Dermis blood vessel endothelial cell (primary cell): ENCODE measurements at places on chromosomes 16 and 17. TPM values are rescaled to one million over a fixed set of nuclear protein-coding genes. Genes with fewer than 3 reads are reported as not detected.

TSPOAP1 gene
- total RNA-seq = under 0.01 and 0.14 TPM in 2 replicates

OSGIN1 gene
- total RNA-seq = 0.68 and 1.4 TPM in 2 replicates

SPDYE4 gene
- not detected in 2 replicates for total RNA-seq

CIBAR2 gene
- not detected in 2 replicates for total RNA-seq

DNA sequence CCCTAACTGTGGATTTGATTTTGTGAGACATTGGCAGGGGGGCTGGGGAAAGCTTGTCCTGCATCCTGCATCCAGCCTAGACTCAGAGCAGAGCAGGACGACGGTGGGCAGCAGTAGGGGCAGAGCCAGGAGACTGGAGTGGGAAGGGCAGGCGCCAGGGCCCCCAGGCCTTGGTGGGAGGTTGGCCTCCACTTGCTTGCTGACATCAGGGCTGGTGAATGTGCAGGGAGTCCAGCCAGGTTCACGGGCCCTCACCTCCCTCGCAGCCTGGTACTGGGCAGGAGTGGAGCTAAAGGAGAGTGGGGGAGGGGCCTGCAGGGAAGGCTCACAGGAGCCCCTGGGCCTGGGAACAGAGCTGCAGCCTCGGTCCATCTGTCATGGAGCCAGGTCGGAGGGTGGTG is 2.2 kb upstream of the SMTNL2 start:
- DNase-seq = no peak

GRCh38 chr17:28982131-28982793 is 23.6 kb downstream of the SEZ6 start:
- peak; percentile 95 for DNase-seq

DNA sequence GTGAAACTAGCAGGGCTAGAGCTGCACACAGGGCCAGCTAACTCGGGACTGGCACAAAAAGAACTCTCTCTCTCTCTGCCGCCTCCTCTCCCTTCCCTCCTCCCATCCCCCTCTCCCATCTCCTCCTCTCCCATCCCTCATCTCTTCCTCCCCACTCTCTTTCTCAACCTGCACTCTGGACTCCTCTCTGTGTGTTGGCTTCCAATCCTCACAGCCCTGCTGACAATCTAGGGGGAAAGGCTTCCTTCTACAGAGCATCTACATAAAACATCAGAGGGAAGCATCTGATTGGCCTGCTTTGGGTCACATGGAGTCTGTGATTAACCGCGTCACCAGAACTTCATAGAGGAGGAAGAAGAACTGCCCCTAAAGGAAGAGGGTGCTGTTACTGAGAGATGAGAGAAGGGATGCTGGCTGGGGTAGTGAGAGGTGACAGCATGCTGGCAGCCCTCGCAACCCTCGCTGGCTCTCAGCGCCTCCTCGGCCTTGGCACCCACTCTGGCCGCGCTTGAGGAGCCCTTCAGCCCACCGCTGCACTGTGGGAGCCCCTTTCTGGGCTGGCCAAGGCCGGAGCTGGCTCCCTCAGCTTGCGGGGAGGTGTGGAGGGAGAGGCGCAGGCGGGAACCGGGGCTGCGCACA is 12.8 kb upstream of the ZFP90 start:
- DNase-seq = no peak

- no peak for DNase-seq
Observed at GRCh38 chr16:17273142-17273561, 197.6 kb downstream of the XYLT1 start.

GRCh38 chr16:57146735-57147134 is 39.1 kb downstream of the PSME3IP1 start:
- DNase-seq = peak; percentile 45

GRCh38 chr17:7367083-7367482 is 12.1 kb downstream of the TMEM95 start:
- DNase-seq = no peak

- no peak for DNase-seq
Observed at GRCh38 chr16:75064403-75065148, 52.0 kb downstream of the LDHD start.

- peak; percentile 99 for DNase-seq
Observed at GRCh38 chr16:80938004-80938878, 68.4 kb downstream of the CMC2 start.

DNA sequence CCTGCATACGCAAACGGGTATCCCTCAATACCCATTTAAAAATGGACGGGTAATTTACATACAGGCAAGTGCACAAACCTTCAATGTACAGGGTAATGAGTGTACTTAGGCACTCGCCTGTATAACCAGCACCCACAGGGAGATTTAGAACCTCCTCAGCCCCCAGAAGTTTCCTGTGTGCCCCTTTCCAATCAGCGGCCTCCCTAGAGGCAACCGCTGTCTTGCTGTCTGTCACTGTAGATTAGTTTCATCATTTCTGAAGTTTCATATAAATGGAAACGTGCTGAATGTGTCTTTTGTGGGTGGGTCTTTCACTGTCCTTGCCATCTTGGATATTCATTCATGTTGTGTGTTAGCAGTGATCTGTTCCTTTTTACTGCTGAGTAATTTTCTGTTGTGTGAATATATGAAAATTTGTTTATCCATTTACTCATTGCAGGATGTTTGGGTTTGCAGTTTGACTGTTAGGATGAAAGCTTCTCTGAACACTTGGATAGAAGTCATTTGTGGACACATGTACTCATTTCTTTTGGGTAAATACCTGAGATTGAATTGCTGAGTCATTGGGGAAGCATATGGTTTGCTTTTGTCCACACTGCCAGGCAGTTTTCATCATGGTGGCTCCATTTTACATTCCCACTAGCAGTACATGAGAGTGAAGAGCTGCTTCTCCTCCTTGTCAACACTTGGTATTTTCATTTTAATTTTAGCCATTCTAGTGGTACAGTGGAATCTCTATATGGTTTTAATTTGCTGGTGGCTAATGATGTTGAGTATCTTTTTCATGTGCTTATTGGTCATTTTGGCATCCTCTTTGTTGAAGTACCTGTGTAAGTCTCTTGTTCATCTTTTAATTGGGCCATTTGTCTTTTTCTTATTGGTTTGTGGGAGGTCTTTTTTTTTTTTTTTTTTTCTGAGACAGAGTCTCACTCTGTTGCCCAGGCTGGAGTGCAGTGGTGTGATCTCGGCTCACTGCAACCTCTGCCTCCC is 2.1 kb upstream of the ADCY7 start:
- DNase-seq = no peak

DNA sequence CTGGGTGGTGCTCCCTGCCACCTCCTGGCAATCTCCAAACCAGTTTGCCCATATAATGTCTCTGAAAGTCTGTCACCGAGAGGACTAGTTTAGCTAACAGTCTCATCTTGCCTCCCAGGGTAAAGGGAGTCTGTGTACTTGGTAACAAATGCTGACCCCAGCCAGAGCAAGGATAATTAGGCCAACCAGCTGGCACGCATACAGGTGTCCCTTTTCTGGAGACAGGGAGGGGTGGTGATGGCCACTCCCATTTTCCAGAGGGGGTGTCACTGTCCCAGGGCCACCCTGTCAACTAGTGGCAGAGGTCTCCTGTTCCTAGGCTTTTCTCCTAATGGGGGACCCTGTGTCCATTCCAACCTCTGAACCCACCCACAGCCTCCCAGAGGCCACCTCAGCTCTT is 8.1 kb downstream of the FAM83G start:
- no peak for DNase-seq

DNA sequence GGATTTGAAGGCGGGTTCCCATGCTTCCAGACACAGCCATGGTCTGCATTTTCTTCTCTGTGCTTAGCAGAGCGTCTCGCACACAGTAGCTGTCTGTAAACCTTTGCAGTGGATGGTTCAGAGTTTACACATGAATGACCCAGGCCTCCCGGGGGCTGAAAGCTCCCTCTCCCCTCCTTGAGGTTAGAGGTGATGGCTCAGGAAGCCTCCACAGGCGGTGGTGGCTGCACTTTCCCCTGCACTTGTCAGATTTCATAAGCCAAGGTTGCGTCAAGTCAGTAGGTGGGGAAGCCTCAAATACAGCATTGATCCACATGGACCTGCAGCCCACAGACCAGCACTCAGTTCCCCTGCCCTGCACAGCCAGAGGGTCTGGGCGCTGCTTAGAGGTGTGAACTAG is 211.9 kb downstream of the KATNIP start:
- DNase-seq = no peak

- no peak for DNase-seq
Observed at GRCh38 chr17:35705705-35706104, 25.7 kb upstream of the RASL10B start.
